ENCODE measurements at places on chromosomes 2 and 18. TPM values are rescaled to one million over a fixed set of nuclear protein-coding genes. Genes with fewer than 3 reads are reported as not detected.

DNA sequence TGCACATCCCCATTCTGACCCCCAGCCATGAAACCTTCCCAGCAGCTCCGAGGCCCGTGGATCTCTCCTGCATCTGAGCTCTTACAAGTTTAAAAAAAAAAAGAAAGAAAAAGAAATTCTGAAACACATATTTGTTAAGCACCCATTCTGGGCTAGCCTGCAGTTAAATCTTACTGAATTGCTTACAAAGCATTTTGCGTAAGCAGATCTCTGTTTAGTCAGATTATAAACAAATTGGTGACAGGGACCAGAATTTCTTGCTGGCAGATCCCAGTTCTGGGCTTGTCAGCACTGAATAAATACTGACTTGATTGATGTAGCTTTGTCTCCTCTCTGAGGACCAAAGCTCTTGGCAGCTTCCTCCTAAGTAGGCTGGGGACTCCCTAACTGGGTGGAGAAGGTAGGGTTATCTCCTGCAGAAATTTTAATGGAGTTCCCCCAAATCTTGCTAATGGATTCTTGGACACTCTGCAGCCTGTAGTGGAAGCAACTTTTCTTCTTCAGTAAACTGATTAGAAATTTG, 160.9 kb downstream of the MIB1 start:
- no peak for DNase-seq

GRCh38 chr2:197591339-197592072, 75.6 kb downstream of the MOB4 start:
- DNase-seq = no peak

DNA sequence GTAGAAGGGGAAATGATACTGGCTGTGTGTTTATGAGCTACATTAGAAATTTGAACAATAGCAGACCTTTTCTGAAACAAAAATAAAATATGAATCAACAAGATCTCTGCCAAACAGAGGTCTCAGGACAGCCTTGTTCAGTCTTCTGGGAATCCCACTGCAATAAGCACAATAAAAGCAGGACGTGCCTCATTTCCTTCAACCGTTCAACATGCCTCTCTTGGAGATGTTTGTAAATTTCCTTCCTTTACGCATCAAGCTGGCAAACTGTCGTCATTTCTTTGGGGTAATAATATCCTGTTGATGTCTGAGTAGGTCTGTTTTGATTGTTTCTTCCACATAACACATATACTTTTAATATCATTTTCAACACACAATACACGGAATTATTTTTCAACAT, 77.2 kb downstream of the TCF4 start:
- no peak for DNase-seq

Gene ONECUT2
- under 0.01 TPM for total RNA-seq

DNA sequence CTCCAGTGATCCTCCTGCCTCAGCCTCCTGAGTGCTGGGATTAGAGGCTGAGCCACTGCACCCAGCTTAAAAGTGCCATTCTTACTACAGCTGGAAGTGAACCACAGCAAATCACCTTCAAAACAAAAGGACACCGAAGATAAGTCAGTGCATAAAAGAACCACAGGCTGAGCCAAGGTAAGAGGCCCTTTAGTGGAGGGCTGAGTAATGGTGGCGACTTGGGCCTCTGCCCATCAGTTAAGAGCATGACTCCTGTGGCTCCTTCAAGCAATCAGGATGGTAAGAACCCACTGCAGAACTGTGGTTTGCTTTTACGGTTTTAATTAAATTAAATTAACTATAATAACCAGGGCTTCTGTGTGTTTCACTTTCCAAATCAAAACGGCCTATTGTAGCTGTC, 75.1 kb downstream of the CTAGE1 start:
- no peak for DNase-seq

Gene UGT1A3
- not detected for total RNA-seq

GRCh38 chr2:20346565-20347381, 3.9 kb downstream of the PUM2 start:
- DNase-seq = no peak

GRCh38 chr2:173681881-173682650, 283.1 kb downstream of the SP3 start:
- DNase-seq = no peak

Gene SPEG
- total RNA-seq = 208 TPM

DNA sequence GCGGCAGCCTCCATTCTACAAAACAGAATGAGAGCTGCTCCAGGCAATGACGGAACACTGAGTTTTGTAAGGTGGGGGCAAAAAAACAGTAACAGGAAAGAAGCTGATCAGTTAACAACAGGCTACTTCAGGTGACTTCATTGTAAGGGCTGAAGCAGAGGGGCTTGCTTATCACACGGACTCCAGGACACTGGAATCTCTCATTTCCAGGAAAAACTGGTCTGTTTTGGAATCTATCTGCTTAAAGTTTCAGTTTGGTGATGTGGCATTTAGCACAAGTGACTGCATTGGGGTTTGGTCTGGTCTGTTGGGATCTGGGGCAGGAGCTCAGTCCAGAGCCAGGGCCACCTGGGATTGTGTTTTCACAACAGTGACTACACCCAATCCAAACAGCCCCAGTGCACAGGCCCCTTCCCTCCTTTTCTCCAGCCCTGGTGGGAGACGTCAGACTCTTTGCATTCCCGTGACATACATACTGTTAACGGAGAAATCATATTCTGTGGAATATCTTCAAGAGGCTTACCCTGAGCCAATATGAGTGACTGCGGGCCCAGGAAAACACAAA, 14.1 kb downstream of the AMER3 start:
- no peak for DNase-seq

Gene ZNF804A
- total RNA-seq = 0.28 TPM

Gene SP140
- total RNA-seq = not detected

DNA sequence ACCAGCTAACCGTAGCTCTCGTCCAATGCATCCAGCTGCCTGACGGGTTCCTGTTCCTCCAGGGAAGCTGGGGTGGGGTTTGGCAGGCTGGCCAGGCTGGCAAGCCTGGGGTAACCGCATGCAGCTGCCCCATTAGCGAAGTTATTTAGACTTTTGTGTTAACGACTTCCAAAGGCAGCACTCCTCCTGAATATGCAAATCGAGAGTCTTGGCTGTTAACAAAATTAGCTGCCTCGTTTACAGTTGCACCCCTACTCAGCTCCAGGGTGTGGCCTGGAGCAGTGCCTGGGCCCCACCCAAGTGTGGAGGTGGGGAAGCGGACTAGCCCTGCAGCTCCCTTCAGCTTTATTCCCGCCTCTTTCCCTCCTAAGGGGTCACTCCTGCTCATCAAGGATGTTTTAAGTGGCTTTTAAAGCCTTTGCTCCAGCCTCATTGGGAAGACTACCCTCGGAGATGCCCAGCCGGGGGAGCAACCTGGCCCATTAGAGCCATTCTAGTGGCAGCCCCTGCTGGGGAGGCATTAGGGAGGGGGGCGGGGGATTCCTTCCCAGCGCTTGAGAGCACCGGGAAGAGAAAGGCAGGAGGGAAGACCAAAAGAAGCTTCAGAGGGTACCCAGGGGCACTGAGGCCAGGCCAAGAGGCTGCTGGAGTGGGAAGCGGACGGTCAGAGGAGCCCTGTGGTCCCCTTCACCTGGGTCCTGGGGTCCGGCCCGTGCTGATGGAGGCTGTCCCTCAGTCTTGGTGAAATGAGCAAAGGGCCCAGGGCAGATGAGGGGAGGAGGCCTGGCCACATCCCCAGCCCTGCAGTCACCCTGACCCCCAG, 204.1 kb downstream of the CELF4 start:
- no peak for DNase-seq

Gene STK17B
- total RNA-seq = 11.1 TPM

DNA sequence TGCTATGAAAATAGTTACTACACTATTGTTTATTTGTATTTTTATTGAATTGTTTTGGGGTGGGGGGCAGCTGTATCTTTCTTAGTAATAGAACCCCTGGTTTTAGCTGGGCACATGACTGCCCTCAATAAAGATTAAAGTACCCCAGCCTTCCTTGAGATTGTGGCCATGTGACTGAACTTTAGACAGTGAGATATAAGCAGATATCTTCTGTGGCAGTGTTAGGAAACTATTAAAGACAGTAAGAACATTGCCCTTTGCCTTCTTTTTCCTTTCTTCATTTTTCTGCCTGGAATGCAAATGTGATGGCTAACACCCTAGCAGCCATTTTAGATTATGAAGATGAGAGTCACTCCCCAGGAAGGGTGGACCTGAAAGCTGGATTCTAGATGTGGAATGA, 47.9 kb upstream of the AKAIN1 start:
- DNase-seq = no peak

Gene GPAT2
- total RNA-seq = 1.8 TPM

Gene SERPINB5
- total RNA-seq = not detected

- DNase-seq = no peak
These were observed 41.5 kb downstream of the SCTR start for GRCh38 chr2:119482481-119483394.

DNA sequence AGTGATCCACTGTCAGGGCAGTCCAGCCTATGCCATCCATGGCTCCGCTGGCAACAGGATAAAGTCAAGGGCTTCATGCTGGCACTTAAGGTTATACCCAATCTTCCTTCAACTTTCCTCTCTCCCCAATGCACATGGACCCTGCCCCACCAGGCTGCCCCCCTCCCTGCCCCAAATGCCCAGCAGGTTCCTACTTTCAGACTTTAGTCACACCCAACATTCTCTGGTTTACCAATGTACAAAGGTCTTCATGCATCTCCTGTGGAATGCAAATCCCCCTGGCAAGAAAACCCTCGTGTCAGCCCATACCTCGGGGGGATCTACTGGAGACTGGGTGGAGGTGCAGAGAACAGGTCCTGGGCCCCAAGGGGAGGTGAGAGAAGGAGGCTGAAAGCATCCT, 59.3 kb downstream of the MCFD2 start:
- DNase-seq = no peak

Gene DSEL
- 11.6 TPM for total RNA-seq

- no peak for DNase-seq
These were observed 91.3 kb upstream of the YPEL5 start for GRCh38 chr2:30055548-30055947.

- DNase-seq = no peak
These were observed 4.4 kb downstream of the EVX2 start for GRCh38 chr2:176079285-176079830.

Gene KIF5C
- total RNA-seq = 7.3 TPM

DNA sequence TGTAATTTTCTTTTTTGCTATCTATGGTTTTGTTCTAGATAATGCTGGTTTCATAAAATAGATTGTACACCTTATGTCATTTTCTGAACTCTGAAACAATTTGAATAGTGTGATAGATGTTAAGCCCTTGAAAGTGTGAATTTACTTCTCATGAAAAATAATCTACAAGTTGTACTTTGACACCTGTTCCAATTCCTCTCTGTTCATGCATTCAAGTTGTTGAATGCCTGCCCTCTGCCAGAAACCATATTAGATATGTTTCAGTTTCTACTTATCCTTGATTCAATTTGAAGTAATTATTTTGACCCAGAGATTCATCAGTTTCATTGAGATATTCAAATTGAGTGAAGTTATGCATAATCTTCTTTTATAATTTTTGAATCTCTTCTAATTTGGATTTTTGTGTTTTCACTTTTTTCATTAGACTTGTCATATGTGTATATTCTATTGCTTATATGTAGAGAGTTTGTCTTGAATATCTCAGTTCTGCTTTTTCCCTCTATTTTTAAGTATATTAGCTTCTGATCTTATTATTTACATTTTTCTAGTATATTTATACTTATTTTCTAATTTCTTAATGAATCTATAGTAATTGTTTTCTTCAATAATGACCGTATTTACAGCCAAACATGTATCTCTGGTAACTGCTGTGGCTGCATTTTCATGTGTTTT, 143.3 kb upstream of the TACR1 start:
- DNase-seq = no peak

Gene PELI1
- 22.0 TPM for total RNA-seq

DNA sequence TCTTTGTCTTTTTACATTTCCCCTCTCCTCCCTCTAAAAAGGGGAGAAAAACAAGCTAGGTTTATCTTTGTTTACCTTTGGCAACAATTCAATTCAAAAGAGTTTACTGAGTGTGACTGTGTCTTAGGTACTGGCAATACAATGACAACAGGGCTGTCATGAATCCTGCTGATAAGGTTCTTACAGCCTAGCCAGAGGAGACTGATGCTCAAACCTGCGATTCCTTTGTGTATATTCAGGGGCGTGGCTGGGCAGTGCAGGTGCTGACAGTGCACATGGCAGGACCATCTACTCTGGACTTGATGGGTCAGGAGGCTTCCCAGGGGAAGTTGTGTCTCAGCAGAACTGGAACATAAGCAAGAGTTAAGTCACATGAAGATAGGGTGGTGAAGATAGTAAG, 23.2 kb upstream of the TTN start:
- no peak for DNase-seq

DNA sequence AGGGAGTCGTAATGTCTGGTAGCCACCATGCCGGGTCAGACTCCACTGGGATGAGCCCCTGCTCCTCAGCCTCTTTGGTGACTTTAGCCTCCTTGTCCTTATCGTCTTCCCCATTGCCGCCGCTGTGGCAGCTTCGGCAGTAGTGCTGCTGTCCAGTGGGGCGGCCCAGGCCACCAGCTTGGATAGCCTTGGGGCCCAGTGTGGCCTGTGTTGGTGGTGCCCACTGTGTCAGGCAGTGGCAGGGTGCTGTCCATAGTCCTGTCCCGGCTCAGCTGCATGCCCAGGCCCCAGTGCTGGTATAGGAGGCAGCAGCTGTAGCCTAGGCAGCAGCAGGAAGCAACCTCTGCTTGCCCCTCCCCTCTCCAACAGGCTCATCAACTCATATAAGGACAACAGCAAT, 197.1 kb upstream of the RAB12 start:
- no peak for DNase-seq

Gene OTOS
- not detected for total RNA-seq

DNA sequence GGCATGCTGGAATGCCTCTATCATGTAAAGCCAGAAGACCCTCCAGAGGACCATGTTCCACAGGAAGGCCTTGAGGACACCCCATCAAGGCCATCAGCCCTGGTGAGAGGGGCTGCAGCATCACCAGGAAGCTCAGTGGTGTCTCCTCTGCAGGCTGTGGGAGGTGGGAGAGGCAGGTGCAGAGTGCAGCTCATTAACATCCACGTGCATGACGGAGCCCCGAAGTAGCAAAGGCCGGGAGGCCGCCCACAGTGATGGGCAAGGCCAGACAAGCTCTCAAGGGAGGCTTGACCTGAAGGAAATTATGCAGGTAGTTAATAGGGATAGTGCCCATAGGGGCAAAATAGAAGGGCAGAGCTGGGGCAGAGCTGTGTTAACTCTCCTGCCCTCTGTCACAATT, 30.3 kb upstream of the SMCHD1 start:
- DNase-seq = no peak
